Right lobe of liver (tissue), 6 donors: ENCODE measurements at places on chromosomes 2 and 18. TPM values are rescaled to one million over a fixed set of nuclear protein-coding genes. Genes with fewer than 3 reads are reported as not detected.

The GLI2 gene
- 0.56 TPM for total RNA-seq

DNA sequence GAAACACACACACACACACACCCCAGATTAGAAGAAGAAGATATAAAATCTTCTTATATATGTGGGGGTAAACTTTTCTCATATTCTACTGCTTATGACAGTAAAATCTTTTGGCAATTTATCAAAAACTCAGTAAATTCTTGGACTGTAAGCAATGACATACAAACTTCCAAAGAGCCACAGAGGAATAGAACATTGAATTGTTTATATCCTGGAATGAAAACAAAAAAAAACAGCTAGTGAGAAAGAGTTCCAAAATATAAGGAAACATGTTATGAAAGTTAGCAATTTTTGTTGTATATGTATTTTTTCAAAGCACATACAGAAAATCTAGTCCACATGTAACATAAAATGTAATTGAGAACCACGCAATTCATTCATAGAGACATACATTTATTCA, 764.9 kb downstream of the DSC3 start:
- no peak for DNase-seq

GRCh38 chr2:177178797-177179196, 33.8 kb upstream of the HNRNPA3 start:
- DNase-seq = no peak

DNA sequence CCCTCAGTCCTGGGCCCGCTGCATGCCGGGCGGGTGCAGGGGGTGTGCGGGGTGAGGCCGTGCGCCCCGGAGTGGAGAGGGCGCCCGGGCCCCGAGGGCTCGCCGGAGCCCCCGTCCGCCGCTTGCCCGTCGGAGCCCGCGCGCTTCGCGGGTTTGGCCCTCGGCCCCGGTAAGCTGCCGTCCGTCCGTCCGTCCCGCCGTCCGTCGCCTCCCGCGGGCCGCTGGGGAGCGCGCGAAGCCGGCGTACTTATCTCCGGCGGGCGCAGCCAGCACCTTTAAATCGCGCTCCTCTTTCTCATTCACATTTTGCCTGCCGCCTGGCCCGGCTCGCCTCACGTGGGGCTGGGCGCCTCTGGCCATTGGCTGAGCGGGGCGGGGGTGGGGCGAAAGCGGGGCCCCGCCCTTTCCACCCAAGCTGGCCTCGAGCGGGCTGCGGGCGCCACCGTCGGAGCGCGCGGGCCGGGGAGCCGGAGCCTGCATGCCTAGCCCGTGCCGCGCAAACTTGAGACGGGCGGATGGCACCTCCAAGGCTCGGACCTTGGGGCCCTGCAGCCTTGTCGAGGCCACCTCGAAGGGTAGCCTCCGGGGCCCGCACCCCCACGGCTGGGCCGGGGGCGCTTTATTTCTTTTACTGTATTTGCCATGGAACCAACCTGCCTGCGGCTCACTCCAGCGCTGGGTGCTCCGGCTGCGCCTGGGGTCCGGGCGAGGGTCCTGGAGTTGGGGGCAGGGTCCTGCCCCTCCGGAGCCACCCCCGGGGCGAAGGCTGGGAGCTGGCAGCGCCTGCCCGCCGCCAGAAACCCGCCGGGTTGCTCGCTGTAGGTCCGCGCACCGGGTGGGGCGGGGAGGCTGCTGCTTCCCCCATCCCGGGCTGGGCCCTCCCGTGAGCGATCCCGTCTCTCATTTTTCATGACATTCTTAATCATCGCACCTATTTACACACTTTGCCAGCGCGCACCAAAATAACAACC, at the start of gene GBX2:
TSS of gene GBX2 (minus strand) at position 277 of the 971 bp plus-strand sequence. CDS start 415 bp downstream, outside the sequence.
- no peak for DNase-seq

- no peak for DNase-seq
Measured at GRCh38 chr2:85303780-85304531, 23.8 kb downstream of the TGOLN2 start.

The STEAP3 gene
- total RNA-seq = 165 TPM

- no peak for DNase-seq
Measured at GRCh38 chr2:83695037-83695436, 764.0 kb downstream of the SUCLG1 start.

GRCh38 chr2:143158098-143158497, 28.9 kb downstream of the ARHGAP15 start:
- DNase-seq = no peak
